ENCODE measurements at places on chromosomes 16 and 17. TPM values are rescaled to one million over a fixed set of nuclear protein-coding genes. Genes with fewer than 3 reads are reported as not detected.
A peak's percentile ranks its signal among the peaks of the same experiment; 100 is the strongest.

GRCh38 chr17:65589321-65589720 lies 27.9 kb upstream of the AXIN2 start:
- no peaks in the 10 kb centered on the region for H3K27me3 ChIP-seq
- no peak overlapping the region for H3K27ac ChIP-seq
- DNase-seq = no peak
- H3K4me3 ChIP-seq = no peak overlapping the region
- no peaks in the 10 kb centered on the region for H3K36me3 ChIP-seq

DNA sequence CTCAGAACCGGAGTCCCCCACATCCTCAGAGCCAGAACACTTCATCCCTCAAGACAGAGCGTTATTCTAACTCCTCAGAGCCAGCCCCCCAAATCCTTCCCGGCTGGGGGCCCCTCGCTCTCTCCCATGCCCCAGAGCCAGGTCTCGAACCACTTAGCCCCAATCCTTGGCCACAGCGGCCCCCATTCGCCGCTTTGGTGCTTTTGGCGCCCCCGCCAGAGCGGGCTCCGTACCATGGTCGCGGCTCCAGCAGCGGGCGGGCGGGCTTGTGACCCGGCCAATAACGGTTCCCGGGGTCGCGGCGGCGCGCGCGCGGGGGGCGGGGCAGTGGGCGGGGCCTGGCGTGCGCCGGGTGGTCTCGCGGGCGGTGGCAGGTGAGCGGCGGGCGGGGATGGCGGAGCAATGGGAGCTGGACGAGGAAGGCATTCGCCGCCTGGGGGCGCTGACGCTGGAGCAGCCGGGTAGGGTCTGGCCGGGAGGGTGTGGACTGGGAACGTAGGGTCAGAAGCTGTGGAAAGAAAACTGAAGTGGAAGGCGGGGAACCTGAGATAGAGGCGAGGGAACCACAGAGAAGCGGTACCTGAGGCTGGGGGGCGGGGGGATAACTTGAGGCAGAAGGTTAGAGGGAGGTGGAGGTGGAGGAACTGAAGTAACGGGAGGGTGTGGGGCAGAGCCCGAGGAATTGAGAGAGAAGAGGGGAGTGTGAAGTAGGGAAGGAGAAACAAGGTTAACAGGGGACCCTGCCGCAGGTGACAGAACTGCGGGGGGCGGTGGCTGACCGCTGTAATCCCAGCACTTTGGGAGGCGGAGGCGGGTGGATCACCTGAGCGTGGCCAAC lies at the start of the genes KCTD19 and LRRC36:
Gene KCTD19, minus strand, starts transcription at position 270 of the 838 bp plus-strand sequence. Its CDS starts 34 bp downstream, at position 236.
Gene LRRC36, plus strand, starts transcription at position 344 of the 838 bp plus-strand sequence. Its CDS starts 48 bp downstream, at position 392.
- H3K27me3 ChIP-seq = peaks cover 37% of the 10 kb centered on the region
- H3K36me3 ChIP-seq = no peaks in the 10 kb centered on the region
- peak within 1 kb of the TSS; percentile 90 for H3K4me3 ChIP-seq

DNA sequence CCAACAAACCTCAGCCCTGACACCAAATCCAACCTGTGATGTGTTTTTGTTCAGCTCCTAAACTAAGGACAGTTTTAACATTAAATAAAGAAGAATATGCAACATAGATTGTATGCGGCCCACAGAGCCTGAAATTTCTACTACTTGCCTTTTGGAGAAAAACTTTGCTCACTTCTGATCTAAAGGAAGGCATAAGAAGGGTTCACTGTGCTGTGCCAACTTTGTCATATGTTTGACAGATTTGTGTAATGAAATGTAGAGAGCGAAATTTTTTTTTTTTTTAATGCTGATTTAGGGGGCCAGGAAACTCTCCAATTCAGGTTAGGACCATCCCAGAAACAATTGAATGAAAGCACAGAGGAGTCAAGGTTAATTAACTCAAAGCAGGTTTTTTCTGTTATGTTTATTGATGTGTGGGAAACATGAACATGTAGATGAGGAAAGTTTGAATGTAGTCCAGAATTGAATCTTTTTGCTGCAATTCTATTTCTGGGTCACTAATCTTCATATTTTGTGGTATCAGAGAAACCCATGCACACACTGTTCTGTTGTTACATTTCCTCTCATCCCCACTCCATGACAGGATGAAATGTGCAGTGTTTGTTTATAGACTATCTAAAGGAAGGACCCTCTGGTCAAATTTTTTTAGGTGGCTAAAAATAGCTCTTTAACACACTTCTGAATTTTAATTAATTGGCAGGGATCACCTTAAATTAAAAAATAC lies 71.5 kb downstream of the TAOK1 start:
- H3K27ac ChIP-seq = no peak overlapping the region
- H3K4me1 ChIP-seq = peaks cover 8% of the 10 kb centered on the region
- H3K27me3 ChIP-seq = no peaks in the 10 kb centered on the region
- H3K36me3 ChIP-seq = peaks cover 5% of the 10 kb centered on the region

DNA sequence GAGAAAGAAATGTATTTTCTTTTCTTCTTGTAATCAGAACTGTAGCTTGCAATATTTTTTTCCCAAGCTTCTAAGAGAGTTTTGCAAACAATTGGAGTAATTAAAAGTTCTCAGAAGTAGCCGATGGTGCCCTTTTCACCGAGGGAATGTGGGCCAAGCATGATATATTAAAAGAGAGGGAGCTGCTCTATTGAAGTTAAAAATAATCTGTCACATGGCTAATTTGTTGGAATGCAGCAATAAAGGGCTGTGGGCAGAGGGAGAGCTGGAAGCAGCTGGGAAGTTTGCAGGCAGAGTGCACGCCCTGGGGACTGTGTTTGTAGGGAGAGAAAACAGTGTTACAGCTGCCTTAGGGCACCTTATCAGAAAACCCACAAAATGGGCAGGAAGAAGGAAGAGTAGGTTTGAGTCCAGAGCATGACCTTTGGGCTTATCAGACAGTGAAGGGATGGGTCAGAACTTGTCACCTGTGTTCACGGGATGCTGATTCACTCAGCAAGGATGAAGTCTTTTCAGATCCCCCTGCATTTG lies 18.5 kb upstream of the TERF2 start:
- peaks cover 16% of the 10 kb centered on the region for H3K4me1 ChIP-seq
- H3K27me3 ChIP-seq = no peaks in the 10 kb centered on the region
- H3K27ac ChIP-seq = no peak overlapping the region
- no peak for DNase-seq

DNA sequence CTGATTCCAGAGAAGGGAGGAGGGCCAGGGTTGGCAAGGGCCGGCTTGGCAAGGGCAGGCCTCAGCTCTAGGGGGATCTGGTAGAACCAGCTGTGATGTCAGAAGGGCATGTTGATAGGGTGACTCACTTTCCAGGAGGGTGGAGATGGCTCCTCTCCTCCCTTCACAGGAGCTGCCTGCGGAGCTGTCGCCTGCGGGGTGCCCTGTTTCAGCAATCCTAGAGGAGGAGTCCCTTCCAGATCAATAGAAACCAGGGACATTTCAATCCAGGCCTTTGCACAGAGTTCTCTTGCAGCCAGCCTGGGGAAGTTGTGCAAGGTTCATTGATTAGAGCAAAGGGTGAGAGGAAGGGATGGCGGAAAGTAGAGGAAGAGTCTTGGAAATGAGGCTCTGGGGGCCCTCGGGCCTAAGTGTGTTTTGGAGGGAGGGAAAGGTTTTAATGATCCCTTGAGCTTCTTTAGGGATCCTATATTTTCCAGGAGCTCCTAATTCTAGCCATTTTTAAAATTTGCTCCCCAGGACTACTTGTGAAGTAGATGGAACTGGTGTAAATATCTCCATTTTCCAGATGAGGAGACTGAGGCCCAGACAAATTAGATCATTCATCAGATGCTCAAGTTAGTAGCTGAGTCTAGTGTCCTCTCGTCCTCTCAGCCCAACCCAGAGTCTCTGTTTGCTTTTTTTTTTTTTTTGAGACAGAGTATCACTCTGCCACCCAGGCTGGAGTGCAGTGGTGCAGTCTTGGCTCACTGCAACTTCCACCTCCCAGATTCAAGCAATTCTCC lies 24.8 kb upstream of the CSNK2A2 start:
- no peaks in the 10 kb centered on the region for H3K4me1 ChIP-seq
- no peak overlapping the region for H3K27ac ChIP-seq
- no peak overlapping the region for H3K4me3 ChIP-seq
- DNase-seq = no peak

- peak overlapping the region; percentile 76 for H3K4me3 ChIP-seq
- peaks cover 15% of the 10 kb centered on the region for H3K4me1 ChIP-seq
- no peaks in the 10 kb centered on the region for H3K27me3 ChIP-seq
- H3K36me3 ChIP-seq = no peaks in the 10 kb centered on the region
Measured at GRCh38 chr16:85157813-85158742, 45.8 kb upstream of the CIBAR2 start.

GRCh38 chr16:61042737-61043136 lies 993.5 kb downstream of the CDH8 start:
- no peaks in the 10 kb centered on the region for H3K4me1 ChIP-seq
- no peak overlapping the region for H3K27ac ChIP-seq
- no peaks in the 10 kb centered on the region for H3K27me3 ChIP-seq
- no peak overlapping the region for H3K4me3 ChIP-seq

- H3K4me3 ChIP-seq = no peak overlapping the region
- no peaks in the 10 kb centered on the region for H3K36me3 ChIP-seq
- no peak for DNase-seq
- H3K27me3 ChIP-seq = peaks cover 2% of the 10 kb centered on the region
Measured at GRCh38 chr16:8474587-8474986, 115.7 kb downstream of the TMEM114 start.

DNA sequence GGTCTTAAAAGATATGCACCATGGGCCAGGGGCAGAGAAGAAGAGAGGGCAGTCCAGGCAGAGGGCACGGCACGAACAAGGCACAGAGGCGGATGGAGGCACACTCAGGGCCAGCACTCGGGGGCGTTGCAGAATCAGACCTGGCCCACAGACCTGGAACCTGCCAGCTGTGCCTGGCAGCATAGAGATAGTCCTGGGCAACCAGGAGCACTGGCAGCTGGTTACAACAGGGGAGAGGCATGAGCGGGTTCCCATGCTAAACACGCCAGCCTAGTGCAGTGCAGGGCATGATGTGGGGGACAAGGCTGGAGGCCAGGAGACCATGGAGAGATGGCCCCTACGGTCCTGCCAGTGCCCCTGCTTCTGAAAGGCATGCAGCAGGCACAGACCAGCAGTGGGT lies 56.9 kb upstream of the RBFOX3 start:
- H3K4me3 ChIP-seq = no peak overlapping the region
- H3K4me1 ChIP-seq = peaks cover 3% of the 10 kb centered on the region
- peaks cover 61% of the 10 kb centered on the region for H3K27me3 ChIP-seq
- no peaks in the 10 kb centered on the region for H3K36me3 ChIP-seq
- DNase-seq = no peak

GRCh38 chr17:79633154-79633553 lies 22.3 kb upstream of the RBFOX3 start:
- no peak for DNase-seq
- no peaks in the 10 kb centered on the region for H3K4me1 ChIP-seq
- no peaks in the 10 kb centered on the region for H3K36me3 ChIP-seq
- H3K27ac ChIP-seq = no peak overlapping the region
- peaks cover 43% of the 10 kb centered on the region for H3K27me3 ChIP-seq
- no peak overlapping the region for H3K4me3 ChIP-seq

DNA sequence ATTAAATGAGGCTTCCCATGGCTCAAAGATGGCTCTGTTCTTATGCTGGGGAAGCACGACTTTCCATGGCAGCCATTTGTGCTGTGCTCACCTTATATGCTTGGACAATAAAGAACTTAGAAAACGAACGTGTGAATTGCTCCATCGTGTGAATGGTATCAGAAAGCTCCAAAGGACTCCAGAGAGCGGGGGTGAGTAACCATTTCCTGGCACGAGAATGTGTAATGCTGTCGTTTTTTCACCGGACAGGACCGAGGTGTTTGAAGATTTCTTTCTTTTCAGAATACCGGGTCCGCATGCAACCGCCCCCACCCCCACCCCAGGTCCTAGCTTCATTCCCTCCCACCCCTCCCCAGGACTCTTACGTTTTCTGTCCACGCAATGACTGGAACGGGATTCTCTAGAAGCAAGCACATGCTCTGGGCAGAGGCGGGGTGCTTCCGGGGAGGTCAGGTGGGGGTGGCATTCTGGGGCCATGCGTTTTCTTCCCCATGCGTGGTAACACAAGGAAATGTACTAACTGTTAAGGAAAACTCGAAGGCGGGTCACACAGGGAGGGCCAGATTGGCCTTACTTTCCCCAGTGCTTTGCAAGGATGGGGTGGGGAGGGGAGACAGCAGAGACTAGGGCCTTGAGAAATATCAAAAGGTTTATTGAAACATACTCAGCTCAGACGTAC lies 26.2 kb downstream of the GPRC5B start:
- DNase-seq = no peak
- no peak overlapping the region for H3K27ac ChIP-seq

GRCh38 chr17:18318771-18319450 lies 3.8 kb downstream of the SMCR8 start:
- peak overlapping the region; percentile 37 for H3K4me3 ChIP-seq
- no peaks in the 10 kb centered on the region for H3K27me3 ChIP-seq

DNA sequence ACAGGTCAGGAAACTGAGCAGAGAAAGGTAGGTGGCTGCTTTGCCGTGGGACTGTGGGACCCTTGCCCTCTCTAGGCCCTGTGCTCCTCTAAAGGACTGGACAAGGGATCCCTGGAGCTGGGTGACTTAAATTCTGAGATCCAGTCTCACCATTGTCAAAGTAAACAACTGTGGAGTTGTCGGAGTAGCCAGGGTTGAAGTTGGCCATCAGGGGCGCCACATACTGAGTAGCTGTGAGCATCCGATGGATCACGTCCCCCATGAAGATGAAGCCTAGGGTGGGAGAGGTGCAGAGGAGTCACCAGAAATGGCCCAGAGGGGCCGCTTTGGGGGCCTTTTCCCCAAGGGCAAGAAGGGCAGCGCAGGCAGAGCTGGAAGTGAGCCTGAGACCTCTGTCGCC lies 43.5 kb downstream of the PLXDC1 start:
- H3K4me3 ChIP-seq = no peak overlapping the region
- H3K4me1 ChIP-seq = no peaks in the 10 kb centered on the region
- no peak for DNase-seq
- H3K27me3 ChIP-seq = no peaks in the 10 kb centered on the region
- H3K27ac ChIP-seq = no peak overlapping the region
- no peaks in the 10 kb centered on the region for H3K36me3 ChIP-seq

GRCh38 chr17:17537311-17538099 lies 41.3 kb upstream of the RASD1 start:
- no peaks in the 10 kb centered on the region for H3K27me3 ChIP-seq
- no peak overlapping the region for H3K4me3 ChIP-seq
- H3K27ac ChIP-seq = no peak overlapping the region
- no peaks in the 10 kb centered on the region for H3K36me3 ChIP-seq
- DNase-seq = no peak

- H3K4me1 ChIP-seq = peaks cover 24% of the 10 kb centered on the region
- no peaks in the 10 kb centered on the region for H3K27me3 ChIP-seq
Measured at GRCh38 chr17:2947588-2947950, 115.8 kb downstream of the OR1D5 start.

DNA sequence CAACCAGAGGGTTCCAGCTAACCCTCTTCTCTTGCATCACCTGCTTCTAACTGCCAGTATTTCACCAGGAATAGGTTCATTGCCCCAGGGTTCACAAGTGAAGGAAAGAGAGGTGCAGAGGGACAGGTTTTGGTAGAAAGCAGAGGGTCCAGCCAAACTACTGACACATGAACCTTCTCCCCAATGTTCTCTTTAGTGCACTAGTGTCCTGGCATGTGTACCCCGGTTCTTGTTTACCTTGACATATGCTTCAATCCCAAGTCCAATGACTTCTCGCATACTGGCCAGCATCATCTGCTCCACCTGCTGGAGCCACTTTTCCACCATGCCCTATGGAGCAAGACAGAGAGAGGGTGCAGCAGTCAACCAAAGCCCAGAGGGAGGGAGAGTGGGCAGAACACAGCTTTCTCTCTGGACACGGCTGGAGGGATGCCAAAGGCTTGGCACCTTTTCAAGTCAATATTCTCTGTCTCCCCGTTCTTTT lies 90.6 kb downstream of the DNAH3 start:
- no peak for DNase-seq
- H3K4me1 ChIP-seq = no peaks in the 10 kb centered on the region
- peaks cover 5% of the 10 kb centered on the region for H3K27me3 ChIP-seq
- no peak overlapping the region for H3K27ac ChIP-seq

The NEUROD2 gene
- not detected for total RNA-seq

The ATP6V0D1 gene
- total RNA-seq = 33.6 TPM

The TPSD1 gene
- total RNA-seq = not detected

The CCL8 gene
- not detected for total RNA-seq

The AARS1 gene
- total RNA-seq = 167 TPM

The USP32 gene
- total RNA-seq = 26.6 TPM

The MON1B gene
- 65.3 TPM for total RNA-seq

The RPL13 gene
- 2,845 TPM for total RNA-seq

The PRDM7 gene
- not detected for total RNA-seq

Measured in activated naive CD8-positive, alpha-beta T cell treated with anti-CD3 and anti-CD28 coated beads for 36 hours (primary cell).